ENCODE measurements at places on chromosomes 2 and 18.
A peak's percentile ranks its signal among the peaks of the same experiment; 100 is the strongest.

DNA sequence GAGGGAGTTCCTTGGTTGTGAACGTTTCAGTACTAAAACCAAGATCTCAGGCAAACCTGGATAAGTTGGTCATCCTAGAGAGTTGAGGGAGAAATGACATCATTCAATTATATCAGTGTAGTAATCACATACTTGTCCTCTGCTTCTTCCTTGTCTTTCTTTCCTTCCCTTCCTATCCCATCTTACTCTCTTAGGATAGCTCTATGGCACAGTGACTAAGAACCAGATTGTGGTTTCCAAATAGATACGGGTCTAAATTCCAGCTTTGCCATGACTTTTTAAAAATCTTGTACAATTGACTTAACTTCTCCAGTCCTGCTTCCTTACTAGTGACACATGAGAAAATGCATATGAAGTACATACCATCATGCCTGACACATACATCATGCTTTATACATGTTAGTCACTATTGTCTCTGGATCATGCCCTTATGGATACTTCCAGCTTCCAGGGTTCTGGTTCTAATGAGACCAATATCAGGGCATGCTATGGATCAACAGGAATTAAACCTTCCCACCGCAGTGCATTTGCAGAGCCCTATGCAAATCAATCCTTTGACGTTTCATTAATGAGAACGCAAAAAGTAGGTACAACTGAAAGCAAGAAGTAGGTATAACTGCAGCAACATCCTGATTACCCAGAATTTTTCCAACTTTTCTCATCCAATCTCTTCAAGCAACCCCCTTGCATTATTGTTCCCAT lies 168.0 kb upstream of the KLF7 start:
- no peaks in the 10 kb centered on the region for H3K36me3 ChIP-seq
- H3K4me1 ChIP-seq = peaks cover 70% of the 10 kb centered on the region
- no peak for DNase-seq
- H3K4me3 ChIP-seq = no peak overlapping the region
- H3K27me3 ChIP-seq = no peaks in the 10 kb centered on the region
- peak overlapping the region; percentile 37 for H3K27ac ChIP-seq

DNA sequence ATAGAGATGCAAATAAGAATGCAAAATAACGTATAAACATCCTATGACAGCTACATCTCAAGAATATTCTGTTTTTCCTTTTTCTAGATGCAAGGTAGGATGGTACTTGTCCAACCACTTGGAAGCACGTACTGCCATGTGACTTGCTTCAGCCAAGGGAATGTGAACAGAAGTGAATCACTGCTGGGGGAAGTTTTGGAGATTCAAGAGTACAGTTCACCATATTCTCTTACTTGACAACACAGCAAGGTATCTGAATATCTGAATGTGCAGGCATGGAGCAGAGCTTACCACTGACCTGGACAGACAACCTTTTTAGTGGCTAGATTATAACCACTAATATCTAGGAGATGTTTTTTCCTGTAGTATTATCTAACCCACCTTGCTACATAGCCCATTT lies 53.0 kb downstream of the TRIP12 start:
- no peak overlapping the region for H3K4me3 ChIP-seq
- DNase-seq = no peak
- H3K27me3 ChIP-seq = no peaks in the 10 kb centered on the region
- peaks cover 44% of the 10 kb centered on the region for H3K36me3 ChIP-seq
- peaks cover 21% of the 10 kb centered on the region for H3K4me1 ChIP-seq
- H3K27ac ChIP-seq = no peak overlapping the region

DNA sequence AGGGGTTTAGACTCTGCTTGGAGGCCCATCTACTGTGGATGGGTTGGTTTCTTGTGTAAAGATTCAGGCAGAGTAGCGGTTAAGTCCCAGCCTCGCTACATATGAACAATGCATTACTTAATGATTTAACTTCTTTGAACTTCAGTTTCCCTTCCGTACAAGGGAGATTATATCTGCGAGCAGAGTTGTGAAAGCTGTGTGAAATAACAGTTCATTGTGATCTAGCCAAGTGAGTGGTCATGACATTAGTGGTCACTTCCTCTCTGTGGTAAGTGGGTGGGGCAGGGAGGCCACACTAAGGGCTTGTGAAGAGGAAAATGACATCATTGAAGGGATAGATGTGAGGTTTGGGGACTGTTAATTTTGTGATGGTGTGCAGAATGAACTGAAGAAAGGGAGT lies 14.1 kb upstream of the MEX3C start:
- peak; percentile 78 for DNase-seq
- peaks cover 4% of the 10 kb centered on the region for H3K27me3 ChIP-seq
- H3K4me1 ChIP-seq = peaks cover 21% of the 10 kb centered on the region
- peak overlapping the region; percentile 70 for H3K27ac ChIP-seq

DNA sequence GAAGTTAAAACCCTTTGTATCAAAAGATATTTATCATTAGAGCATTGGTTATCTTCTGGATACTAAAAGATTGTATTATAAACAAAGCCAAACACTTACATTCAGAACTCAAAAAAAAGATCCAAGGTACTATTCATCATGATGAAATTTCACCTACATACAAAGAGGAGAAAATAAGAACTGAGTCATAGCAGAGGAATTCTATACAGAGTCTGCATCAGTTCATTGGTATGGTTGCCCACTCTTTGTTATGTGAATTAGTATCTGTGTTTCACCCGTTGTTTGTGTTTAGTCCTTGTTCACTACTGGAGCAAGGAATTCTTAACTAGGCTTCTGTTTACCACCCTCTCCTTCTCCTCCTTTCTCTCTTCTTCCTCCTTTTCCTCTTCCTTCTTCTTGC lies 157.9 kb downstream of the LNPK start:
- no peaks in the 10 kb centered on the region for H3K36me3 ChIP-seq
- peaks cover 3% of the 10 kb centered on the region for H3K27me3 ChIP-seq
- no peak overlapping the region for H3K4me3 ChIP-seq
- no peak overlapping the region for H3K27ac ChIP-seq

DNA sequence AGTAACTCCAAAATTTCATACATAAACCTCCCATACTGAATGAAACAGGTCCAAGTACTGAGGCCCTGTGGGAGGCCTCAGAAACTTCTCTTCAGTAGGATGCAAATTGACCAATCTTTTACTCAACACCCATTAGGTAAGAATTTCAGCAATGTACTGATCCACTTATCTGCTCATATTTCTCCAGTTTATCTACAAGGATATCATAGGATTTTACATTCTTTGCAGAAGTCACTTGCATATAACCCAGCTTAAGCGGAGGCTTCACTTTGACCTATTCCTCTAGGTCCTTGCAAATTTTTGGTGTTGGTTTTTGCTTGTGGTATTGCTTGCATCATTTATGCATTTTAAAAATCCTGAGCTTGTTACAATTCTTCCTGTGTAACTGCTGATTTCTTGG lies 28.8 kb upstream of the SLC3A1 start:
- H3K4me3 ChIP-seq = no peak overlapping the region
- peaks cover 3% of the 10 kb centered on the region for H3K27me3 ChIP-seq
- no peak for DNase-seq
- peaks cover 7% of the 10 kb centered on the region for H3K4me1 ChIP-seq
- no peak overlapping the region for H3K27ac ChIP-seq

GRCh38 chr2:115460008-115460407 lies 1017.6 kb downstream of the DPP10 start:
- no peaks in the 10 kb centered on the region for H3K27me3 ChIP-seq
- no peak overlapping the region for H3K4me3 ChIP-seq
- H3K27ac ChIP-seq = no peak overlapping the region
- no peaks in the 10 kb centered on the region for H3K36me3 ChIP-seq
- H3K4me1 ChIP-seq = no peaks in the 10 kb centered on the region

DNA sequence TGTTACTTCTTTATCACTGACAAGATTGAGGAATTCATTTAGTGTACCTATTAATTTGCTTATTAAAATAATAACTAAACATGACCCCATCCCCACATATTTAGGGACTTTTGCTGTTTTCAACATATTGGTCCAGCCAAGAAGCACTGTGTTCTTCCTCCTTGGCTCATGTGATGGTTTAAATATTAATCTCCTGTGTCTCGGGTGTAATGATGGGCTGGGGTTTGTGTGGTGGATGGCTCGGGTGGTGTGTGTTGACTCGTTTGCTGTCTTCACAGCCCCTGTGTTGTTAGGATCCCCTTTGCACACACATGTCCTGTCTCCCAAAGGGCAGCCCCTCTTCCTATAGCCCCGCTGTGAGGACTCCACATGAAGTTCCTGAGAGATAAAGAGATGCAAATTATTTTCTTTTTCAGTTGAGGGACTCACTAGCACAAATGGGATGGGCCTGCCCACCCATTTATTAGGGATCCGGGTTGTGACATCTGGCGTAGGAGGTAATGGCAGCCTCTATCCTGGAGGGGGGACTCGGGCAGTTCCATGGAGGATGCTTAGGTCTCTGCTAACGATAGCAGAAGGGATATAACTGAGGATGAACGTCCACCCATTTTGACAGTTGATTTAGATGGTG lies 53.4 kb downstream of the FHOD3 start:
- peaks cover 3% of the 10 kb centered on the region for H3K27me3 ChIP-seq
- H3K36me3 ChIP-seq = no peaks in the 10 kb centered on the region
- H3K27ac ChIP-seq = no peak overlapping the region
- H3K4me1 ChIP-seq = no peaks in the 10 kb centered on the region
- no peak overlapping the region for H3K4me3 ChIP-seq

All from activated CD8-positive, alpha-beta T cell treated with anti-CD3 and anti-CD28 coated beads, Interleukin-2, amount 10 ng/mL, durations not matched to agents 7 days and 5 days (primary cell).